ENCODE measurements at places on chromosomes 1 and 21. TPM values are rescaled to one million over a fixed set of nuclear protein-coding genes. Genes with fewer than 3 reads are reported as not detected.

- peaks cover 23% of the 10 kb centered on the region for H3K27me3 ChIP-seq
- no peak overlapping the region for H3K27ac ChIP-seq
- H3K4me1 ChIP-seq: peaks cover 22% of the 10 kb centered on the region
- peak overlapping the region; percentile 31 for H3K4me3 ChIP-seq
Observed at GRCh38 chr1:5989731-5990271, 2.4 kb downstream of the NPHP4 start.

DNA sequence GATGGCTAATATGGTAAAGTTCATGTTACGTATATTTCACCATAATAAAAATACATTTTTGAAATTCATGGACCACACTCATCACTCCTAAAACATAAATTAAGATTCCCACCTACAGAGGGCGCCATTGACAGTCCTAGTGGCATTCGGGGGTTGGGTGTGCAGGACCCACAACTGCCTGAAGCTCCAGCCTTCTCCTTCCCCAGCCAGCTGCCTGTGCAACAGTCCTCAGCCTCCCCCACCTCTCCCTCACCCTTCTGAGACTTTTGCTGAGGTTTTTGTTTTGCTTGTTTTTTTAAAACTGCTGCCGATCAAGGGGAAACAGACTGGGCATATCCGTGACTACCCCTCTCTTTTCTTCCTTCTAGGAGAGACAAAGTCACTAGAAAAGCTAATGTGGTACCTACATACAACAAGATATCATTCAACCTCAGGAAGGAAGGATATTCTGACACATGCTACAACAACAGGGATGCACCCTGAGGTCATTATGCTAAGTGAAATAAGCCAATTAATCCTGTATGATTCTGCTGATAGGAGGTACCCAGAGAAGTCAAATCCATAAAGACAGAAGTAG, 9.2 kb upstream of the EVA1C start:
- no peak overlapping the region for H3K4me3 ChIP-seq
- no peak overlapping the region for H3K27ac ChIP-seq
- peaks cover 13% of the 10 kb centered on the region for H3K4me1 ChIP-seq
- no peaks in the 10 kb centered on the region for H3K36me3 ChIP-seq
- DNase-seq: peak; percentile 58

PPIAL4G gene
- total RNA-seq: not detected

COL16A1 gene
- 8.8 TPM for total RNA-seq

SPATC1L gene
- 56.5 TPM for total RNA-seq

DNA sequence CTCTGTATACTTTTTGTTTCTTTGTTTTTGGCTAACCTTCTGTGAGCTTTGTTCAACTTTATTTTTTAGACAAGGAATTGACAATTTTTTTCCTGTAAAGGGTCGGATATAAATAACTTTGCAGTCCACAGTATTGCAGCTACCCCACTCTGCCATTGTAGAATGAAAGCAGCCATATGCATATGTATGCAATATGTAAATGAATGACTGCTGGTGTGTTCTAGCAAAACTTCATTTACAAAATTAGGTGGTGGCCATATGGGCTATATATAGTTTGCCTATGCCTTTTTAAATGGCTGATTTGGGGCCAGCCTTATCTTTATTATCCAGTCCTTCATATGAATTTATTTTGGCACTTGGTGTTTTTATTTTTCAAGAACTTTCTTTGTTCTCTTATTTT, 18.0 kb upstream of the SNRPE start:
- H3K4me3 ChIP-seq: no peak overlapping the region
- DNase-seq: no peak
- H3K27ac ChIP-seq: peak overlapping the region; percentile 63
- H3K4me1 ChIP-seq: peaks cover 7% of the 10 kb centered on the region
- no peaks in the 10 kb centered on the region for H3K27me3 ChIP-seq
- H3K36me3 ChIP-seq: peaks cover 82% of the 10 kb centered on the region

PROK1 gene
- not detected for total RNA-seq

- peak overlapping the region; percentile 79 for H3K27ac ChIP-seq
- H3K27me3 ChIP-seq: no peaks in the 10 kb centered on the region
- H3K36me3 ChIP-seq: no peaks in the 10 kb centered on the region
- peak; percentile 22 for DNase-seq
- peaks cover 53% of the 10 kb centered on the region for H3K4me1 ChIP-seq
- peak overlapping the region; percentile 12 for H3K4me3 ChIP-seq
Observed at GRCh38 chr1:8267307-8267706, 50.6 kb upstream of the SLC45A1 start.

GRCh38 chr1:97797403-97798183, 123.2 kb downstream of the DPYD start:
- no peak overlapping the region for H3K4me3 ChIP-seq
- H3K27ac ChIP-seq: no peak overlapping the region
- no peak for DNase-seq
